Posterior vena cava (tissue), 2 donors: ENCODE measurements at places on chromosomes 7 and 10. TPM values are rescaled to one million over a fixed set of nuclear protein-coding genes. Genes with fewer than 3 reads are reported as not detected.

GRCh38 chr10:69142983-69143382 is 19.0 kb downstream of the VPS26A start:
- no peak for DNase-seq

DNA sequence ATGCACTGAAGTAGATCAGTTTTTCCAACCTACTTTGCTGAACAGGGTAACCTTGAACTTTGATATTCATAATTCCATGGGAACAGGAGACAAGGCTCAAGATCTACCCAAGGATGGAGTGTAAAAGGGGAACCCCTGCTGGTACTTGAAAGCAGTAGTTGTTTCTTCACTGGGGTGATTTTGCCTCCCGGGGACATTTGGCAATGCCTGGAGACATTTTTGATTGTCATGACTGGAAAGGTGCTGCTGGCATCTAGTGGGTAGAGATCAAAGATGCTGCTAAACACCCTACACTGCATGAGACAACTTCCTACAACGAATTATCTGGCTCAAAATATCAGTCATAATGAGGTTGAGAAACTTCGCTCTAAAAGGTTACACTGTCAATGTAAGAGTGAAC is 214.8 kb upstream of the CTBP2 start:
- DNase-seq, result no peak

DNA sequence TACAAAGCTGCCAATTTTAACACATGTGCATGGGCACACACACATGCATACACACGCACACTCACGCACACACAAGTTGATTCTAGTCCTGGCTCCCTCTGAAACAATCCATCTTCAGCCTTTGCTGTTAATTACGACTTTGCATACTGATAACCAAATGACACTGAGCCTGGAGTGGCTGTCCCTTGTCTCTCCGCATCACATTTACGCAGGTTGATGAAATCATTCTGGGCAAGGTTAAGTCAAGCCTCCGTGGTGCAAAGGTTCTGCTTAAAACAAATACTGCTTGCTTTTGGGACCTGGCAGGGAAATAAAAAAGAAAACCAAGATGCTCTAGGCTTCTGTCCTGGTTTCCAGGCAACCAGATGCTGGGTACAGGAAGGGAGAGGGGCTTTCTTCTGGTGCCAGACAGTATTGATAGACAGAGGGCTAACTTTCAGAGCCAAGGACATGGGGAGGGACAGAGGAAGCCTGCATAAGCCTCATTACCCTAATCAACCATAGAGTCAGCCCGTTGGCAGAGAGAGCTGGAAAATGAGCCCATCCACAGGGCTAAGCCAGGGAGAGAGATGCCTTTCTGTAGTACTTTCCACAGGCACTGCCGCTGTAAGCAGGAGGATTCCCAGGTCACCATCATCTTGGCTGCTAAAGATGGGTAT is 233.0 kb downstream of the WDR11 start:
- DNase-seq, result no peak

GRCh38 chr10:77406764-77407430 is 230.7 kb downstream of the KCNMA1 start:
- DNase-seq, result no peak

GRCh38 chr10:124829447-124830115 is 28.0 kb downstream of the ABRAXAS2 start:
- no peak for DNase-seq

Gene CYP3A4
- not detected for total RNA-seq
